ENCODE measurements at places on chromosomes 11 and 22. TPM values are rescaled to one million over a fixed set of nuclear protein-coding genes. Genes with fewer than 3 reads are reported as not detected.

GRCh38 chr11:29324328-29324727 lies 692.5 kb downstream of the KCNA4 start:
- H3K4me3 ChIP-seq = no peak overlapping the region
- H3K36me3 ChIP-seq = no peaks in the 10 kb centered on the region
- no peak for DNase-seq
- no peaks in the 10 kb centered on the region for H3K27me3 ChIP-seq
- H3K27ac ChIP-seq = no peak overlapping the region

GRCh38 chr22:27461470-27461869 lies 340.1 kb downstream of the MN1 start:
- peak; percentile 85 for DNase-seq
- 0 out of 2 replicates have a peak, but pooled peaks cover 3% of the 10 kb centered on the region for H3K36me3 ChIP-seq
- H3K4me3 ChIP-seq = no peak overlapping the region
- H3K27me3 ChIP-seq = no peaks in the 10 kb centered on the region

DNA sequence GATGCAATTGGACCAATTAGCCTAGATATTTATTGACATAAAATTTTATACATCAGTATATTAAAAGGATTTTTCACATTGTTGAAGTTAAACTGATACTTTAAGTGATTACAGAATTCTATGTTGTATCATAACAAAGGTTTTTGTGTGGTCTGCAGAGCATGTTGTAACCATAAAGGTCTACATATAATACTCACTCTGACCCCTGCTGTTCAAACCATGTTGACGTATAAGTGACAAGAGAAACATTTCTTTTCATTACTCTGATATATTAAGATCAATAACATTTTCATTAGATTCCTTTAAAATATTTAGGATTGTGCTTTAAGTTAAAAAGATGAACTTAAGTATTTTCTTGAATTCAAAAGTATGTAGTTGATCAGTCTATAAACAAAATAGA lies 63.9 kb downstream of the GAS2 start:
- H3K4me1 ChIP-seq = no peaks in the 10 kb centered on the region
- no peak for DNase-seq
- no peaks in the 10 kb centered on the region for H3K27me3 ChIP-seq
- no peak overlapping the region for H3K4me3 ChIP-seq
- no peak overlapping the region for H3K27ac ChIP-seq

Gene DAGLA
- 4.3 TPM for total RNA-seq

GRCh38 chr11:117146521-117146920 lies 2.4 kb downstream of the PAFAH1B2 start:
- no peaks in the 10 kb centered on the region for H3K27me3 ChIP-seq
- no peak for DNase-seq
- H3K4me1 ChIP-seq = no peaks in the 10 kb centered on the region
- H3K4me3 ChIP-seq = peak overlapping the region; percentile 91
- no peak overlapping the region for H3K27ac ChIP-seq

Gene SMIM35
- not detected for total RNA-seq

Gene DDX25
- total RNA-seq = 7.4 TPM

DNA sequence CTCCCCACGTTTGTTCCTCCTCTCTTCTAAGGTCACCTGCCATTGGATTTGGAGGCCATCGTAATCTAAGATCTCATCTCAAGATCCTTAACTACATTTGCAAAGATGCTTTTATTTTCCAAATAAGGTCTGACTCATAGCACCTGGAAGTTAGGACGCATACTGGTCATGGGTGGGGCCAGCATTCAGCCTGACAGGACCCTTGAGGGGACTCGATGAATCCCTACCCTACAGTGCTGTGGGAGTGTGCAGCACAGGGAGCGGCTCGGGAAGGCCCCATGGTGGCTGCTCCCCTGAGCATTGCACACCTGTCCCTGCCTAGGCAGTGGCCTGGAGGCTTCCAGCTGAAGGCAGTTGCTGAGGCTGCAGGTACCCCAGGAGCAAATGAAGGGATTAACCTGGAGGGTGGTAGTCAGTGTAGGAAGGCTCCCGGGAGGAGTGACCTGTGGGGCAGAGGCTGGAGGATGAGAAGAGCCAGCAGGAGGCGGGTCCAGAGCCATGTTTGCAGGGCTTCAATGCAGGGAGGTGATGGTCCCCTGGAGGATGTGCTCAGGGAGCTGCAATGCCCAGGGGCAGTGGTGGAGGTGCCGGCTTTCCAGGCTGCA lies 362.2 kb downstream of the CTTN start:
- no peaks in the 10 kb centered on the region for H3K27me3 ChIP-seq
- no peak for DNase-seq
- peaks cover 12% of the 10 kb centered on the region for H3K36me3 ChIP-seq
- H3K4me1 ChIP-seq = no peaks in the 10 kb centered on the region

GRCh38 chr11:120197251-120197891 lies 13.5 kb upstream of the OAF start:
- H3K27me3 ChIP-seq = peaks cover 24% of the 10 kb centered on the region
- no peaks in the 10 kb centered on the region for H3K36me3 ChIP-seq
- H3K27ac ChIP-seq = no peak overlapping the region
- DNase-seq = peak; percentile 56
- no peaks in the 10 kb centered on the region for H3K4me1 ChIP-seq

Gene FUT4
- 5.4 TPM for total RNA-seq

GRCh38 chr22:50606165-50606945 lies 5.8 kb downstream of the MAPK8IP2 start:
- no peak for DNase-seq
- no peak overlapping the region for H3K27ac ChIP-seq
- H3K27me3 ChIP-seq = no peaks in the 10 kb centered on the region
- H3K4me3 ChIP-seq = peak overlapping the region; percentile 26

DNA sequence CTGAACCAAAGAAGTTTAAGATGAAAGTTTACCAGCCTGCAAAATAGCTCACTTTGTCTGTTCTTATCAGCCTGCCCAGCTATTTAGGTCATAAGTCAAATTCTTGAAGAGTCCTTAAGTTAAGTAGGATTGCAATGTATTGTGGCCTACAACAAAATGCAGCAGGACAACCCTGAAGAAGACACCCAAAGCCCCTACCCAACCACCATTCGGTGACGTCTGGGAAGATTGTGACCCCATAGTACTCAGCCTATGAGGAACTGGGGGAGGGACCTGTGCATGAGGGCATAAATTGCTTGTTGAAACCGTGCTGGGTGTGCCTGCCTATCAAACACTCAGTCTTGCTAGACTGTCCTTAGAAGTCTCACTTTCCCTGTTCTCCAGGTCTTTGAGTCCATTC lies 50.5 kb upstream of the FDX1 start:
- no peak overlapping the region for H3K27ac ChIP-seq
- no peak for DNase-seq
- H3K4me3 ChIP-seq = no peak overlapping the region
- H3K4me1 ChIP-seq = no peaks in the 10 kb centered on the region

DNA sequence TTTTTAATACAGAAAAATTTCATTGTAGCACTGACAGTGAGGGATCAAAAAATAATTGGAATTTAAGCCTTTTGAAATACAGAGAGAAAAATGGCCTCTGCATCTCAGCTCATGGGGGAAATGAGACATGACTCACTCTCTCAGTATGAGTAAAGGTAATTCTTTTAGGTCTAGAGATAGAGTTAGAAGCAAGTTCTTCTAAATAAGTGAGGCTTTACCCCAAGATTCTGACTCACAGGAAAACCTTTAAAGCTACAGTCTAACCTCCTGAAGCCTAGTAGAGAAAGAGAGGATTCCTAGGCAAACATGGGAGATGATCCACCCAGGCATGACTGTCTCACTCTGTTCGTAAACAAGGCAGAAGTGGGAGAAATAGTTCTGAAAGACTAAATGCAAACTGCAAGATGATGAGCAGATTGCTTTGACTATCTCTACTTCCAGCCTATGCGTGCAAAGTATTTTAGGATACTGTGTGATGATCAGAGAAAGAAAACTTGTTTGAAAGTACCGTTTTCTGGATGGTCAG lies 1003.3 kb upstream of the CCDC90B start:
- H3K27me3 ChIP-seq = no peaks in the 10 kb centered on the region
- H3K27ac ChIP-seq = no peak overlapping the region
- H3K4me3 ChIP-seq = no peak overlapping the region
- H3K4me1 ChIP-seq = no peaks in the 10 kb centered on the region

- no peak overlapping the region for H3K27ac ChIP-seq
- H3K4me1 ChIP-seq = no peaks in the 10 kb centered on the region
- no peak for DNase-seq
- no peaks in the 10 kb centered on the region for H3K27me3 ChIP-seq
These were observed 15.2 kb downstream of the SHISAL1 start for GRCh38 chr22:44297470-44298061.

- no peak for DNase-seq
- no peaks in the 10 kb centered on the region for H3K27me3 ChIP-seq
- H3K27ac ChIP-seq = no peak overlapping the region
- H3K4me1 ChIP-seq = no peaks in the 10 kb centered on the region
- no peak overlapping the region for H3K4me3 ChIP-seq
- peaks cover 2% of the 10 kb centered on the region for H3K36me3 ChIP-seq
These were observed 23.3 kb downstream of the TMEM218 start for GRCh38 chr11:125088123-125088522.

DNA sequence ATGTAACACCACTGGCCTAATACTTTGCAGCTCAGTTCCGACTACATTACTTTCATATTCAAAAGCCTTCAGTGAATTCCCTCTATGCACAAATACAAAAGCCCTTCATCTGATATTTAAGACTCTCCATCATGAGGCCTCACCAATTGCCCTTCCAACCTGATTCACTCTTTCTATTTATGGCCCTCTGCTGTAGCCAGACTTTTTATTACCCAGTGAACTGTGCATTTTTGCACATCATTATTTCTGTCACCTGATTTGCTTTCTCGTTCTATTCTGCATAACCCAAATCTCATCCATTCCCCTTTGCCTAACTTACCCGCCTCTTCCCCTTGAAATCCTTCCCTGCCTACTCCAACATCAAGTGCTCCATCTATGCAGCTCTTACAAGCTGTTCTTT lies 78.3 kb downstream of the BBOX1 start:
- DNase-seq = no peak
- no peak overlapping the region for H3K4me3 ChIP-seq
- no peaks in the 10 kb centered on the region for H3K27me3 ChIP-seq
- H3K27ac ChIP-seq = no peak overlapping the region
- peaks cover 1% of the 10 kb centered on the region for H3K4me1 ChIP-seq
- H3K36me3 ChIP-seq = no peaks in the 10 kb centered on the region

Gene PATE4
- total RNA-seq = not detected

Gene FXYD2
- 0.70 TPM for total RNA-seq

Gene STX3
- 37.7 TPM for total RNA-seq

DNA sequence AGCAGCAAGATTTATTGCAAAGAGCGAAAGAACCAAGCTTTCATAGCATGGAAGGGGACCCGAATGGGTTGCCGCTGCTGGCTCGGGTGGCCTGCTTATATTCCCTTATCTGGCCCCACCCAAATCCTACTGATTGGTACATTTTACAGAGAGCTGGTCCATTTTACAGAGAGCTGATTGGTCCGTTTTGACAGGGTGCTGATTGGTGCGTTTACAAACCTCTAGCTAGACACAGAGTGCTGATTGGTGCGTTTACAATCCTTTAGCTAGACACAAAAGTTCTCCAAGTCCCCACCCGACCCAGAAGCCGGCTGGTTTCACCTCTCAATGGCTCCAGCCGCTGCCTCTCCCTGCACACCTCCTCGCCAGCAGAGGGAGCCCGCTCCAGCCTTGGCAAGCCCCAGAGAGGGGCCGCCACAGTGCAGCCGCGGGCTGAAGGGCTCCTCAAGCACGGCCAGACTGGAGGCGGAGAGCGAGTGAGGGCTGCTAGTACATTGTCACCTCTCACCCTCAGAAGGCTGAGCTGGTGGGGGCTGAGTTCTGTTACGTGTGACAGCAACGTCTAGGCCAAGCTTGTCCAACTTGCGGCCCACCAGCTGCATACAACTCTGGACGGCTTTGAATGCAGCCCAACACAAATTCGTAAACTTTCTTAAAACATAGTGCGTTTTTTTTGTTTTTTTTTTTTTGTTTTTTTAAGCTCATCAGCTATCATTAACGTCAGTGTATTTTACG lies 8.7 kb downstream of the PTH start:
- DNase-seq = peak; percentile 93
- no peak overlapping the region for H3K27ac ChIP-seq
- no peaks in the 10 kb centered on the region for H3K27me3 ChIP-seq

GRCh38 chr11:93870616-93871015 lies 20.2 kb upstream of the VSTM5 start:
- no peak overlapping the region for H3K27ac ChIP-seq
- no peak for DNase-seq
- no peak overlapping the region for H3K4me3 ChIP-seq

- H3K4me1 ChIP-seq = peaks cover 8% of the 10 kb centered on the region
- DNase-seq = no peak
- no peak overlapping the region for H3K4me3 ChIP-seq
- H3K27me3 ChIP-seq = no peaks in the 10 kb centered on the region
- H3K36me3 ChIP-seq = no peaks in the 10 kb centered on the region
These were observed 24.0 kb downstream of the SMCO4 start for GRCh38 chr11:93519179-93519578.

Gene PAMR1
- 2.4 TPM for total RNA-seq

DNA sequence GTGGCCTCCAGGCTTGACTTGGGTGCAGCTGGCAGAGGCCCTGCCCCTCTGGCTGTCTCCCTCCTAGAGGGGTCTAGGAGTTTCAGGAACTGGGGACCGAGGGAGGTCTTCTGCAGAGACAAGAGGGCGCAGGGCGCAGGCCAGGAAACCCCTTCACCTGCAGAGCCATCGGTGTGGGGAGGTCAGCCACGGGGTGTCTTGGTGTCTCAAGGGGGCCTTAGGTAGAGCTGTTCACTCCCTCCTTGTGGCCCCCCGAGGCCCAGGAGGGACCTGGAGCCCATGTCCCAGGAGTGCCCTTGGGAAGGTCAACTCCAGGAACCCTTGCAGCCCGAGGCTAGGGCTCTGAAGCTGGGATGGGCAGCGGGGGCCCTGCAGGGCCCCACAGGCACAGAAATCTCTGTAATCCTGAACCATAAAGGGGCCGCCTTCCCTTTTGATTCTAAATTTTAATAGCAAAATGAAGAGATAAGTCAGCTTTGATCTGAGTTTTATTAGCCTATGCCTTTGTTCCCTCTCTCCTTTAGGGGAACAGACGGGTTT lies 31.4 kb upstream of the TH start:
- no peak overlapping the region for H3K27ac ChIP-seq
- no peaks in the 10 kb centered on the region for H3K27me3 ChIP-seq
- no peaks in the 10 kb centered on the region for H3K4me1 ChIP-seq
- no peak overlapping the region for H3K4me3 ChIP-seq
- H3K36me3 ChIP-seq = no peaks in the 10 kb centered on the region

DNA sequence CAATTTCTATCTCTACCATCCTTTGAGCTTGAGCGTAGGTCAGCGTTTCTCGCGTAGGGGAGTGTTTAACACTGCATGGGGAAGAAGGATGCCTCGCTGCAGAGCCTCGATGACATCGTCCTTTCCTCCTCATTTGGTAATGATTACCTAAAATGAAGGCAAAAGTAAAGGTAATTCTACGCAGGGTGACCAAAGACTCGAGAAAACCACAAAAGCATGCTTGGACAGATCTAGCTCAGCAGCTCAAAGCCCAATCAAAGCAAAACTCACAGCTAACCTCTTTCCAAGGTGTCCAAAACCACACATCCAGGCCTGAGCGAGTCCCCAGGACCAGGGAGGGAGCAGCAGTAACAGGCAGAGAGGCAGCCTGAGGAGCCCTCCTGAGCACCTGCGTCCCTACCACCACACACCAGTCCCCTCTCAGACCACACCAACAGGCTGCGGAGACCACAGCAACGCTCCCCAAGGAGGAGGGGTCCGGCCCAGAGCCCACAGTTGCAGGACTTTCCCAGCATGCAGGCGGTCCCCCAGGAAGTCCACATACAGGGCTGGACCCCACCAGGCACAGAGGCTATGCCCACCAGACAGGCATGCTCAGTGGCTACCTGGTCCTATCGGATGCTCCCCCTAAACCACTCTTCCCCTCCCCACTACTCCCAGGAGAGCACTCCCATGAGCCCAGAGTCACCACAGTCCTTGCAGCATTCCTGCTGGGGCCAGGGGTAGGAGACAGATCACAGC lies 3.3 kb downstream of the BRD1 start:
- H3K27me3 ChIP-seq = no peaks in the 10 kb centered on the region
- H3K4me1 ChIP-seq = no peaks in the 10 kb centered on the region
- H3K36me3 ChIP-seq = peaks cover 62% of the 10 kb centered on the region
- DNase-seq = no peak
- peak overlapping the region; percentile 82 for H3K4me3 ChIP-seq
